Hypothalamus (tissue), 51 donors: ENCODE measurements at places on chromosomes 3 and 15.

DNA sequence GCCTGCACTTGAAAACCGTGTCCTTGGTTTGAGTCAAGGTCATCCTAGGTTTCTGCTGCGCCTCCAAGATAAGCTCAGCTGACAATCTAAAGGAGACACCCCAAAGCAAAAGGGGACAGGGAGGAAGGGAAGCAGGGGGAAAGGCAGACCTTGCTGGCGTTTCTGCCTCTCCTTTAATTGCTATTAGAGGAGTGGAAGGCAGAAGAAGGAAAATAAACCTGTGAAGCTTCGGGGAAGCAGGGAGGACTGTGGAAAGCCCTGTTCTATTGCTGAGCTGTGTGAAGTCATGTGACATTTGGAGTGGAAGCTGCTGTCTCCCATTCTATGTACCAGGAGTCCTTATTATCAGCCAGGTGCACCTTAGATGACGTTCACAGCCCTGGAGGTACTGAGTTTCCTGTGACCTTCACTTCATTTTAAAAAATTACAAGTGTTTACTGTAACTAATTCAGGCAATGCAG lies 21.5 kb upstream of the CHD2 start:
- DNase-seq, result no peak

DNA sequence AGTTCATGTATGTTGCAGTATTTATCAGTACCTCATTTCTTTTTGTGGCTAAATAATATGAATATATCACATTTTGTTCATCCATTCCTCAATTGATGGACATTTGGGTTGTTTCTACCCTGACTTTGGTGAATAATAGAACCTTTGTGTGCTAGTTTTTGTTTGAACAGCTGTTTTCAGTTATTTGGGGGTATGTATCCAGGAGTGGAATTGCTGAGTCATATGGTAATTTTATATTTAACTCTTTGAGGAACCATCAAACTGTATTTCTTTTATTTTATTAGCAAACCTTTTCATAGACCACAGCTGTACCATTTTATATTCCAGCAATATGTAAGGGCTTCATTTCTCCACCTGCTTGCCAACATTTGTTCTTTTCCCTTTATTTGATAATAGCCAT lies 38.4 kb upstream of the RBM5 start:
- no peak for DNase-seq

DNA sequence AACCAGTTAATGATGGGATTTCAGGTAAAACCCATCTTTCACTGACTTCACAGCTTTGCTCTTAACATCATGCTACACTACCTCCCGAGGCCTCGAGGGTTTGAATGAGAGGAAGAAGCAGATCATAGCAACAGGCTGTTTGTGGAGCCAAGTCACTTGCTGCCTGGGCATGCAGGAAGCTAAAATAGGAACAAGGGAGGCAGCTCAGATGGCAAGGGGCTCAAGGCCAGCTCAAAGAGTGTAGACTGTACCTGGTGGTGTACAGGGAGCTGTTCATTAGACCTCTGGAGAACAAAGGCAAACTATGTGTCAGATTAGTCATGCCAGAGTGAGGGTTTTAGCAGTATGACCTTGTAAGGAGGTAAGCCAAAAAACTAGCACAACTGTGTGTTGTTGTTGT lies 28.8 kb downstream of the ARRDC4 start:
- DNase-seq, result no peak

GRCh38 chr3:161104561-161105551 lies at the start of gene B3GALNT1:
Gene B3GALNT1, minus strand, starts transcription at chr3:161105349. Its CDS starts 18,595 bp downstream, at chr3:161086754.
- DNase-seq, result peak; percentile 53

DNA sequence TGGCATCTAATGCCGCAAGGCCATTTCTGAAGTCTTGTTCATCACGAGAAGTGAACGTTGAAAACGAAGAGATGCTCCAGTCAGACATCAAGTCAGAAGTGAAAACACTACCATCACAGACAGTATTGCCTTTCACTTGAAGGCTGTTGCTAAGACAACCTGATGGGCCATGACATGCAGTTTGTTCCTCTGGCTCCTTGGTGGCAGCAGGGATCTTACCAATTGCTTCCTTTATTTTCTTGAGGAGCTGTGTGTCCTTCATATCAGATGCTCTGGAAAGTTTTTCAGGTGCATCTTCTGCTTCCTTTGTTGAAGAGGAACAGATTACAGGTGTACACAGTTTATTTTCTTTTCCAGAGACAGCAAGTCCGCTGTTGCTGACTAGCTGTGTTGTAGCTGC lies 30.7 kb upstream of the MYLK start:
- DNase-seq, result no peak

DNA sequence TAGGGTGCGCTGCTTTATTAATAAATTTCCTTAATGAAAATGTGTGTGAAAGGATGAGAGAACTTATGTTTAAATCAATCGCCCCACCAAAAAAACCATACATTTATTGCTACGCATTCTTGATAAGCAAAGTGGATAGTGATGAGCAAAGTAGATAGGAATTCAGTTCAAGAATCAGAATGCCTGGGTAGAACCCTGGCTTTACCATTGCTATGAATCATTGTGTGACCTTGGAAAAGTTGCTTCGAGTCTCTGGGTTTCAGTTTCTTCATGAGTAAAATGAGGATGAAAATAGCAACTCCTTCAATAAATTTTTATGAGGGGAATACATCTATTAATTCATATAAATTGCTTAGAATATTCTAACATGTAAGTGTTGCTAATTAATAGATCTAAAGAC lies 2.6 kb upstream of the ALCAM start:
- no peak for DNase-seq

GRCh38 chr15:68696414-68697363 lies 117.9 kb downstream of the CORO2B start:
- DNase-seq, result no peak

DNA sequence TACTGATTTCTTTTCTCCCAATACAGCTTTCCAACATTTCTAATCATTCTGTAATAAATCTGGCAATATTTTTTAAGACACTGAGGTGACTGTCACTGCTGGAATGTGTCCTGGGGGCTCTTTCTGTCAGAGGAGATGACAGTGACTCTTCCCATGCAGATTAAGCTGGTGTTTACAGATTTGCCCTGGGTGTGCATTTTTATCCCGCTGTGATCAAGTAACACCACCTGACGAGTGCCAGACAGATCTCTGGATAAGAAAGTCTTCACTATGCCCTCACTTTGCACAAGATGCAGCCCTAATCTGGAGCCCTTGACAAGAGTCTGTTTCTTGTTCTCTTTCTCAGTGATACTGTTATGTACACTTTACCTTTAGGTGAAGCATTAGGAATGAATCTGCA lies 477.7 kb downstream of the ZIC1 start:
- no peak for DNase-seq

DNA sequence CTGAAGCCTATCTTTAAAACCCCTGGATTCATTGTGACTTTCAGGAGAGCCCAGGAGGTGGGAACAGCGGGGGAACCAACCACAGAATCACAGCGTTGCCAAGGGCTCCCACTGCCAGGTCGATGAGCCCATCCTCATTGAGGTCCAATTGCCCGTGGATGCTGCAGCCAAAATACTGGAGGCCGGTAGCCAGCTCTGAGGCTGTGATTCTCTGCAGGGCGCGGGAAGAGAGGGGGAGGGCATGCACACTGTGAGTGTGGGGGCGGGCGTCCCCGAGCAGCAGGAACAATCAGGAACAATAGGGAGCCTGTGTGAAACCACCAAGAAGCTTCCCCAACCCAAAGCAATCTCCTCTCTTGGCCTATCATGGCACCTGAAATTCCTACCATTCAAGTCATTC lies 53.4 kb downstream of the FEM1B start:
- DNase-seq, result peak; percentile 48

GRCh38 chr3:157160658-157161424 lies 894 bp upstream of the CCNL1 start:
- no peak for DNase-seq

DNA sequence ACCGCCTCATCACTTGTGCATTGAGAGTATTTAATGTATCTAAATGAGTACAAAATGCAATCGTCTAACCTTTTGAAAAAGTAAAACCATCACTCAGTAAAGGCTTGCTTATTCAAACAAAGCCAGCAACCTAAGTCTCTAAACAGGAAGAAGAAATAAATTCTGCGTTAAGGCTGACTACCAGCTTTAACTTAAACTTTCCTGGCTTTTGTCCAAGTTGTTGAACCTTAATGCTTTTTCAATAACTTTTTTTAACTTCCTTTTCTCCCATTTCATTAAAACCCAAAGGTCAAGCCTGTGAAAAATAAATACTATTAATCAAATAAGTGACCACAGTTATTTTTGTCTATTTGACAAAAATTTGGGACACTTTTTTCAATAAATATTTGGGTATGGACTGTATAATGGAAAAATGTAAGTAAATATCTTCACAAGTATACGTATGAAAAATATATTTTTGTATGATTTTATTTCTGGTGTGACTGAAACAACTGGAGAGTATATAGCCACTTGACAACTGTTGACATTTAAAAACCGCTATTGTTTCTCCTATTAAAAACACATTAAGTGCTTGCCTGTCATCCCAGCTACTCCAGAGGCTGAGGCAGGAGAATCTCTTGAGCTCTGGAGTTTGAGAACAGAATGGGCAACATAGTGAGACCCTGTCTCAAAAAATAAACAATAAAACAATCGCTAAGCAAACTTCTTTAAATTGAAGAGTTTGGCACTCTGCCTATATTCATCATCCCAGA lies 2.9 kb downstream of the KLHL24 start:
- DNase-seq, result no peak

- DNase-seq, result no peak
Measured at GRCh38 chr3:82044930-82045705, 283.7 kb upstream of the GBE1 start.

DNA sequence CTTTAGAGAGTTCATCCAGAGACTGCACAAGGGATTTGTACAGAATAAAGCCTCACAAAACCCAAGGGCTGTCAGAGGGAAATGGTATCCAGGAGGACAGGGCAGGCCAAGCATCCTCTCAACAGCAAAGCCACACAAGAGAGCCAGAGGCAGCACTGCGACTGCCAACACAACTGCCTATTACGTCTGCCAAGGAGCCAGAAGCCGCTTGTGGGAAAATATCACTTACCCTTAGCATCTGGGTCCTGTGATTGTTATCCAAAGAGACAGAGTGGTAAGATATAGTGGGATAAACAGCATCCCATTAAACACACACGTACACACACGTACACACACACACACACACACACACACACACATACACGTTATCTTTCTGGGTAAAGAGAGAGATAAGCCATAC lies 618.3 kb upstream of the AGTR1 start:
- DNase-seq, result no peak

DNA sequence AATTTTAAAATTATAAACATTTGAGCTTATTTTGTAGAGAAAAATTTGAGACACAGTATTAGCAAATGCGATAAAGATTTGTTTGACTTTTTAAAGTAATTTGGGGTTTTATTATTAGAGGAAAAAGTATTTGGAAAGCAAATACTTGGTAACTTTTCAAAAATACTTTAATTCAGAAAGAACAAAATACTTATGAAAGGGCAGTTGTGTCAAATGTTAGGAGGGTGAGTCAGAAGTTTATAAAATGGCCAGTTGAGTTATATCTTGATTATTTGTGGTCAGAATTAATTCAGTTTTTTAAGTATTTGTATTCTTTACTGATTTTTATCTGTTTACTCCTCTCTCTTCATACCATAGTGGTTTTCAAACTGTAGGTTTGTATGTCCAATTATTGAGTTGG lies 12.1 kb downstream of the LACTB start:
- DNase-seq, result no peak

- DNase-seq, result no peak
Measured at GRCh38 chr15:60328852-60329443, 68.8 kb downstream of the ANXA2 start.

- no peak for DNase-seq
Measured at GRCh38 chr3:100992231-100993012, 799 bp downstream of the ABI3BP start.

- no peak for DNase-seq
Measured at GRCh38 chr3:19105826-19106225, 42.5 kb upstream of the KCNH8 start.

DNA sequence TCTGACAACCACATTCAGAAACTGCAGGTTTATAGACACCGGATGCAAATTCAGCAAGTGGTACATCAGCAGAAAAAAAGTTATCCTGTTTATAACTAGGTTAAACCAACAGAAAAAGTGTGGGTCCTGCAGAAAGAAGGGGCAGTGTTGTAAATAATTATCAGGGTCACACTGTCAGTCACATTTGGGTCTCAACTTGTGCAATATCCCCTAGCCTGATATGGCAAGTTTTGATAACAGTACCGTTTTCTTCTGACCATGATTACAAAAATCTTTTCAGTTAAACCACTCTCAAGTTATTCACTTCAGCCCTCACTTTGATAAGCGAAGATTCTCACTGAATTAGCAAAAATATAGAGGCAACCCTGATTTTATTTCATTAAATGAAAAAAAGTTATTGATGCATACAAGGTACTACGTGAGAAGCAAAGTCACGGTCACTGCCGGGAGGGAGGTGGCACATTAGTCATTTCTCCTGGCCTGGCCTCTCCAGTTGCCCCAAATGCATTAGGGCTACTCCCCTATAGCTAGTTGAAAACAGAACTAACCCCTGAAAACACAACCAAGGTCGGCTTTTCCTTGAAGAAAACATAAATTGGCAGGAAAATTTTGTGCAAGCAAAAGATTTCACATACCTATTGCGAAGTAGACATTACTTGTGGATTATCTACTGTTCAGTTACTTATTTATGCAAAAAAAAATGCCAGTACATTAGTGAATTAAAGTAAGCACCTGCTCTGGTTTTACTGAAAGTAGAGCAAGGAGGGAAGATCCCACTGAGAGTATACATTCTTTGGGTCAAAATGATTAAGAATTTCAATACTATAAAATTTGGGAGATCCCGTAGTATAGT lies 28.6 kb downstream of the IL5RA start:
- DNase-seq, result no peak

- DNase-seq, result no peak
Measured at GRCh38 chr15:90072978-90073640, 29.2 kb downstream of the IDH2 start.

GRCh38 chr15:86765281-86765680 lies 685.6 kb downstream of the AGBL1 start:
- no peak for DNase-seq

- DNase-seq, result no peak
Measured at GRCh38 chr3:57659004-57659673, 33.7 kb downstream of the DENND6A start.

- DNase-seq, result no peak
Measured at GRCh38 chr15:45150481-45150880, 20.7 kb downstream of the DUOX1 start.

GRCh38 chr15:63041402-63041973 lies 1.1 kb upstream of the TPM1 start:
- DNase-seq, result no peak

DNA sequence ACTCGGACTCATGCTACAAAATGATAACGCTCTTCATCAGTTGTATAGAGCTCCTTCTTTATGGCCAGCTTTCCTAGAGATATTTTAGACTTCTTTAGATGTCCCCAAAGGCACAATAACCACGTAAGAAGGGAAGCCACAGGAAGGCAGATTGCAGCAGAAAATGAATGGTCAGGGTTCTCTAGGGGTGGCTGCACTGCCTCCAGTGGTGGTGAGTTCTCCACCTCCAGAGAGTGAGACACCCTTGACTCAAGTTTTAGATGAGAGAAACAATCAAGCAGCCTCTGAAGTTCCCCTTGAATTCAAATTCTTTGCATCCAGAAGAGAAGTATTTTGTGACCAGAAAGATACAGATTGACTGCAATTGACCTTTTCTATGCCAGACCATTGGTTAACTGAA lies 191.5 kb downstream of the TP63 start:
- DNase-seq, result no peak
